ENCODE measurements at places on chromosomes 6 and 20.

DNA sequence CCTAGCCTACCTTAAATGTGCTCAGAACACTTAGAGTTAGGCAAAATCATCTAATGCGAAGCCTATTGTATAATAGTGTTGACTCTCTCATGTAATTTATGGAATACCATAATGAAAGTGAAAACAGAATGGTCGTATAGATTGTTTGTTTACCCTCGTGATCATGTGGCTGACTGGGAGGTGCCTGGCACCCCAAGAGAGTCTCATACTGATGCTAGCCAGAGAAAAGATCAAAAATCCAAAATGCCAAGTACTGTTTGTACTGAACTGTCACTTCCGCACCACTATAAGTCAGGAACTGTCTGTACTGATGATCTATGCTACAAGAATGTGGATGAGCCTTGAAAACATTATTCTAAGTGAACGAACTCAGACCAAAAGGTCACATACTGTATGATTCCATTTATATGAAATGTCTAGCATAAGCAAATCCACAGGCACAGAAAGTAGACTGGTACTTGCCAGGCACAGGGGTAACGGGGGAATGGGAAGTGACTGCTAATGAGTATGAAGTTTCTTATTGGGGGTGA, 22.4 kb downstream of the ZMYND8 start:
- DNase-seq = peak; percentile 69

DNA sequence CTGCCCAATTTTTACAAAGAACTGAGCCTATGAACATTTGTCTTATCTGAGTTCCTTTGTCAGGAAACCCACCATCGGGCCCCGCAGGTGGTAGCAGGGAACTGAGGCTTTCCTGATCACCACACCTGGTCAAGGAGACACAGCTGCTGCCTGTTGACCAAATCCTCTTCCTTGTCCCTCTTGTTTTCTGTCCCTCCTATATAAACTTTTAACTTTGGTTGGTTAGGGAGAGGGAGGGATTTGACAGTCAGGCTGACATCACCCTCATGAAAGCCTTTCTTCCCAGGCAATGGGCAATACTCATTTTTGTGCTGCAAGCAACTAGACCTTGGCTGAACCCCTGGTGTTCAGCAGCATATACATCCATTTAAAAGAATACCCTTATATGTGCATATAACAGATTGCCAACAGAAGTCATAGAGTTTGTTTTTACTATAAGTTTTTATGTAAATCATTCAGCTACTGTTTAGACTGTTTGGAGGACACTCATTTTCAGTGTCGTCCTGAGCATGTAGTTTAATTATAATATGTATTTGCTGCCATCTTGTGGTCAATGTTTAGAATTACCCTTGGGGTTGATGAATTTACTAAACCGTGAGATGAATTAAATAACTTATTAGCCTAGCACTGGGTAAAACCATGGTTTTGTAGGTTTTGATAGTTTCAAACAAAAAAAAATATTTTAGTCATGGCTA, 17.0 kb downstream of the CRISP1 start:
- peak; percentile 49 for DNase-seq

DNA sequence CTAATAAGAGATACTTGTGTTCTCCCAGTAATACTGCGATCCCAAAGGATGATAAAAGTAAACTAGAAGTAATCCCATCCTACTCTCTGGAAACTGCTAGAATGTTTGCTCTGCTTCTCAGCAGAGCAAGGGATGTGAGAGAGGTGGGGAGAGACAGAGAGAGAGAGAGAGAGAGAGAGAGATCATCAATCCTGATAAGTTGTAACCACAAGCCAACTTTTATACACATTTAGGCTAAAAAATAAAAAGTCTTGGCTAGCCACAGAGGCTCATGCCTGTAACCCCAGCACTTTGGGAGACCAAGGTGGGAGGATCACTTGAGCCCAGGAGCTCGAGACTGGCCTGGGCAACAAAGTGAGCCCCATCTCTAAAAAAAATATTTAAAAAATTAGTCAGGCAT, 16.0 kb upstream of the TRIM38 start:
- no peak for DNase-seq

DNA sequence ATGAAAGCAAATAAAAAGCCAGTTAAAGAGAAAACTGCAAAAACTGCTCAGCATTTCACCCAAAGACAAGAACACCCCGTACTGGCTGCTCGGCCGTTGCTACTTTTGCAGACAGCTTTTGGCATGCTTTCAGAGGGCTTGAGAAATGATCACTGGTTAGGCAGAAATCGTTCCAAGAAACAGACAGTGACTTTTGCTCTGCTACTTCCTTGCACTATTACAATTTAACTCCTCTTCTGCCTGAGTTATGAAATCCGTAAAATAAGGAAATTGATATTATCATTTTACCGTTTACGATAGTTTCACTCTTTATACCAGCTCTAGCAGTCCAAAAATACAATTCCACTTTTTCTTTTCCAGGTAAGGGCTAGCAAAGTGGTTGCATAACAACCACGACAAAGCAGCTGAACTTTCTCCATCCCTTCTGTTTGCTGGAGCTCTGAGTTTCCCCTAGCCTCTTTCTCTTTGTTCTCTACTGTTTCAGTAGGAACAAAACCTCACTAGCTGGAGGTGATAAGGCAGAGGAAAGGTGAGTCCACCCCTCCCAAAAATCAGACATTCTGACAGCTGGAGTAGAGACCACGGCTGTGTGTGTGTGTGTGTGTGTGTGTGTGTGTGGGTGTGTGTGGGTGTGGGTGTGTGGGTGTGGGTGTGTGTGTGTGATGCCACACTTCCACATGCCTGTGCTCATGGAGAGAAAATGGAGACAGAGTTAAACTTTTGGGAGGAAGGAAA, 191.8 kb upstream of the RREB1 start:
- peak; percentile 49 for DNase-seq

GRCh38 chr6:118663993-118664985, 12.9 kb upstream of the CEP85L start:
- peak; percentile 29 for DNase-seq

GRCh38 chr20:17304774-17305173, 77.9 kb downstream of the PCSK2 start:
- no peak for DNase-seq
